ENCODE measurements at places on chromosomes 3 and 15.

GRCh38 chr3:40869013-40869412 lies 330.3 kb upstream of the CTNNB1 start:
- no peak for DNase-seq

GRCh38 chr3:39268549-39268900 lies 11.3 kb downstream of the CX3CR1 start:
- DNase-seq, result no peak

- no peak for DNase-seq
These were observed 23.5 kb upstream of the TSC22D2 start for GRCh38 chr3:150384296-150385212.

- no peak for DNase-seq
These were observed 110.3 kb downstream of the COL6A6 start for GRCh38 chr3:130627143-130627855.

Measured in mucosa of descending colon (tissue), 3 donors.